ENCODE measurements at places on chromosomes 1 and 21.

DNA sequence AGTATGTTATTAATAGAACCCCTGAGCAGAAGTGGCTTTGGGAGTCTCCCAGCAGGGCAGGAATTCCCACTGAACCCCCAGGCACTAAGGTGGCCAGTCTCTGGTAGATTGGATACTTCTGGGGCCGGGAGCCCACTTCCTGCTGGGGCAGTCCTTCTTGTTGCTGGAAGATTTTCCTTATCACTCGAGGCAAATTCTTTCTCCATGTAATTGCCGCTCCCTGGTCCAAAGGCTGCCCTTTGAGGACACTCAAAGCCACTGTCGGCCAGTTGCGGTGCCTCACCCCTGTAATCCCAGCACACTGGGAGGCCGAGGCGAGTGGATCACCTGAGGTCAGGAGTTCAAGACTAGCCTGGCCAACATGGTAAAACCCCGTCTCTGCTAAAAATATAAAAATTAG, 22.6 kb upstream of the TNFRSF1B start:
- no peak for DNase-seq

DNA sequence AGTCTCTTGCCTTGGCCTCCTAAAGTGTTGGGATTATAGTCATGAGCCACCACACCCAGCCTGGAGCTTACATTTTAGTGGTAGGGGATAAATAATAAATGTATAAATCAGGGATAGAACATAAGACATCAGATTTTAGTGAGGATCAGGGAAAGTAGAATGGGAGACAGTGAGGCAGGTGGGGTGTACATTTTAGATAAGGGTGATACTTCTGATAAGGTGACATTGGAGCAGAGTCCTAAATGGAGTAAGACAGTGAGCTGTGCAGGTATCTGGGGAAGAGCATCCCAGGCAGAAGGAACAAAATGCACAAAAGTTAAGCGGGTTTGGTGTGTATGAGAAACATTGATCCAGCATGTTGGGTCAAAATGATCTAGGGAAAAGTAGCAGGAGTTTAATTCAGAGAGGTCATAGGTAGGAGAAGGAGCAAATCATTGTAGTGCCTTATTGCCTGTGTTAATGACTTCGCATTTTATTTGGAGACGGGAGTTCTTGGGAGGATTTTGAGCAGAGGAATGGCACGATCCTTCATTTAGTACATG, 11.1 kb downstream of the EPB41 start:
- DNase-seq, result no peak

DNA sequence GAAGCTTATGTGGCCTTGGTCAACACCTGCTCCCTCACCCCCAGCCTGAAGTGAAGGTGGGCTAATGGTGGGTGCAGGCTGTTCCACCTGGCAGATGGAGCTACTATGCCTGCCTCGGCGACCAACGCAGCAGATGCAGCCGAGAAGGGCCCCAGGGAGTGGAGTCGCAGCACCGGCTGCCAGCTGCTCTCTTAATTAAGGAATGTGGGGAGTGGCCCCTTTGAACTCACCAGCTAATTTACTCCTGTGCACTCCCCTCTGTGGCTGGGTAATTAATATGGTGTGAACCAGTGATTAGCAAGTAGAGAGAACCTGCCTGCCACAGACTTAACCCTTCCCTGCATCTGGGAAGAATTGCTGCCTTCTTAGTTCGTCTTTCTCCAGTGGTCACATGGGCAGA, 3.3 kb upstream of the SLAMF8 start:
- DNase-seq, result no peak

DNA sequence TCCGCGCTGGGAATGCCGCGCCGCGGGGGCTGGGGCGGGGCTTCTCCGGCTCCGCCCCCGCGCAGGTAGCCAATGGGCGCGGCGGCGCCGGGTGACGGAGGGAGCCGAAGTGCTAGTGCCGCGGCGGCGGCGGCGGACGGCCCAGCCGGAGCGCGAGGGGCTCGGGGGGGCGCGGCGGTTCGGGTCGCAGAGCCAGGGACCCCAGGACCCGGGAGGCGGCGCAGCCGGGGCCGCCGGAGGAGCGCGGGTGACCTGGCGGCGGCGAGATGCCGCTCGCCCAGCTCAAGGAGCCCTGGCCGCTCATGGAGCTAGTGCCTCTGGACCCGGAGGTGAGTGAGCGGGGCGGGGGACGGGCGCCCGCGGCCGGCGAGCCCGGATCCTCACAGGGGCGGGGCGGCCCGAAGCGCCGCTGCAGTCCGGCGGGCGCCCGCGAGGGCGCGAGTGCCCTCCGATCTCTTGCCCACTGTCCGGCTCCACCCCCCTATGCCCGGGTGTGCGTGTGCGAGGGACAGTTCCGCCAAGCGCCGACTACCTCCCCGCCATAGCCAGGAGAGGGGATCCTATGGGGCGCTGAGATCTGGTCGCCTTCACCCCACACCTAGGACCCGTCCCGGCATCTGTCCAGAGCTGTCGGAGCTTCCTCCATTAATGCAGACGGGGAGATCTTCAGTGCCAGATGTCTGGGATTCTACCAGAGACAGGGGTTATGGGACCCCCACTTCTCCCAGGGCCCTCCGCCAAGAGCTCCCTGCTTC, at the start of gene RPS6KA1:
TSS of gene RPS6KA1 (plus strand) at position 107 of the 755 bp plus-strand sequence. CDS start at position 267, 160 bp downstream.
- DNase-seq, result peak; percentile 75

GRCh38 chr21:46585191-46585953, 19.5 kb downstream of the S100B start:
- no peak for DNase-seq

- DNase-seq, result no peak
Measured at GRCh38 chr1:31757989-31758388, 6.2 kb downstream of the ADGRB2 start.

DNA sequence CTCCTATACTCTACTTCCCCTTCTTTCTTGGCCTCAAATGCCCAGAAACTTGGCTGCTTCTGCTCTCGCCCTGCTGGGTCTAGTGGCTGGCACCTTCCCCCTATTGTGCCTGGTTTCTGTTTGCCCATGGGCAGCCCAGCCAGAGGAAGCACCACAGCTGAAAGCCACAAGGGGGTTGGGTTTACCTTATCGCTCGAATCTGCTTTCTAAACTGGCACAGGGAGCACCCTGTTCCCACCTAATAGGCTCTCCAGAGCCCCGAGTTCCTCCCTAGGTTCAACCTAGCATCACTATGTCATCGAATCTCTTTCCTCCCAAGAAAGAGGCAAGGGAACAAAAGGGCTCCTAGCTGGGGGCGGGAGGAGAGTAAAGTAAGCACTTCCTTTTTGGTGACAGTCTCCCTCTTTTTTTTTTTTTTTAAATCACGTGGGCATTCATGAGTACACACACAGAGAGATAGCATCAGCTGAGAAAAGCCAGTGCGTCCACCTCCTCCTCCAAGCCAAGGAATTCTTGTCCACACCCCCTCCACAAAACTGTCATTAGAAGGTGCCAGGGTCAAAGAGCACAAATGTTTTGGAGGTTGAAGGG, 72.8 kb downstream of the PLEKHA6 start:
- DNase-seq, result no peak

- no peak for DNase-seq
Measured at GRCh38 chr1:119298687-119299303, 69.8 kb upstream of the HAO2 start.

DNA sequence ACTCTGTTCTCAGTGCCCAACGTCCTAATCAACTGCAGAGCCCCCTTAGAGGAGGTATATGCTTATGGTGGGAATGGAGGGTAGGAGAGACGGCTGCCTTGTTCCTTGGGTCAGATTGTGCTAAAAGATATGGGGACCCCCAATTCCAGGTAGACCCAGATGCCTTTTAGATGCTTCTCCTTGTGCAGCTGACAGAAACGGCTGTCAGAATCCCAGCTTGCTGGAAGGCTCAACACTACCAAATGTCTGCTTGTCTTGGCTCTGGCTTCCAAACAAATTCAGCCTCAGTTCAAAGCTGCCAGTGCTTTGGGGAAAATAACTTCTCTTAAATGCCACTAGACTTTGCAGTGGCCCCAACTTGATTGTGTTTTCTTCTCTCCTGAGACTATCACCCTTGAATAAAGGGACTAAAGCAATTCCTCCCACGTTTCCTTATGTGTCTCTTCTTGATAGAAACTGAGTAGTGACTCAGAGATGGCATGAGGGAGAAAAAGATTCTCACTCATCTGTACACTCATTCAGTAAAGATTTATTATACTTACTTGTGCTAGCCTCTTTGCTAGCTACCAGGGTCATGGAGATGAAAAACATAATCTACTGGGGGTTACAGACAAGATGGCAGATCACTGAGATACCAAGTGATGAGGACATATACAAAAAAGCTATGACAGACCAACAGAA, 3.4 kb upstream of the RNF19B start:
- no peak for DNase-seq

- no peak for DNase-seq
Measured at GRCh38 chr1:160260406-160261382, 1.7 kb downstream of the DCAF8 start.

GRCh38 chr1:240683576-240683975, 71.6 kb upstream of the GREM2 start:
- no peak for DNase-seq

DNA sequence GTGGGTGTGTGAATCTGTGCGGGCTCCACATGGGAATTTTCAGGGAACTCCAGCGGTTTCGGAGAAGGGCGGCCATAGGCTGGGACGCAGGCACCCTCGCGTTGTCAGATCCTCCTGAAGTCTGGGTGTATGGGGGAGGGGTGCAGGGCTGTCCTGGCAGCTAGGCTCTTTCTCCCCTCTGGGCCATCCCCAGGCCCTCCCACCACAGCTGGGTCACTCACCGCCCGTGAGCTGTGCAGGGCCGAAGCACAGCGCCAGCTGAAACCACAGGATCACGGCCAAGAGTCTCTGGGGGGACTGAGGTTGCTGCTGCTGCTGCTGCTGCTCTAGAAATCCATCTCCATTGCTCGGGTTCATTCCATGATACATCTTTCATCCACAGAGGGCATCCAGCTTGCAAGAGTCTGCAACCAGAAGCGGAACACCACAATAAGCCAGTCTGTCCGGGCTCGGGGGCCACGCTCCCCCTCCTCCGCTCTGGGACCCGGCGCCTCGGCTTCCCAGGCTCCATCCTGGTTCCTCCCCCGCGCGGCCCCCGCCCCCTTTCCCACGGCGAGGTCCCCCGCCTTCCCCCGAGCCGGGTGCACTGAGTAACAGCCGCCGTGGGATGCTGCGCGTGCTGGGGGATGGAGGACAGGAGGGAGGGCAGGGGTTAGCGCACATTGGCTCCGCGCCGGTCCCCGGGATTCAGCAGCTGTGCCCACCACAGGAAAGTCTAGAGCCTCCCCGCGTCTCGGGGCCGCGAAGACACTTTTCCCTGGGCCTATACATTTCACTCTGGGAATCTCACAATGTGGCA, 720 bp downstream of the SUSD4 start:
- peak; percentile 63 for DNase-seq

DNA sequence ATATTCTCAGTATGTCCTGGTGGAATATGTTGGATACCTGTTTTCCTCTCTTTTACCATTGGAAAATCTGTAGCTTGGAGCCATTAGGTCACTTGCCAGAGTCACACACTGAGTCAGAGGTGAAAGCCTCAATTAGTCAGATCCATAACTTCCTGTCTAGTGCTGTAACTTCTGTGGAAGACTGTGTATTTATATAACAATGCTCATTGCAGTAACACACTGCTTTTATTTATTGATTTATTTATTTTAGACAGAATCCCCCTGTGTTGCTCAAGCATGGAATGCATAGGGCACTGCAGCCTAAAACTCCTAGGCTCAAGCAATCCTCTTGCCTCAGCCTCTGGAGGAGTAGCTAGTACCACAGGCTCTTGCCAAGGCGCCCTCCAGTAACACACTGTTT, 1.3 kb upstream of the DOCK7 start:
- no peak for DNase-seq

DNA sequence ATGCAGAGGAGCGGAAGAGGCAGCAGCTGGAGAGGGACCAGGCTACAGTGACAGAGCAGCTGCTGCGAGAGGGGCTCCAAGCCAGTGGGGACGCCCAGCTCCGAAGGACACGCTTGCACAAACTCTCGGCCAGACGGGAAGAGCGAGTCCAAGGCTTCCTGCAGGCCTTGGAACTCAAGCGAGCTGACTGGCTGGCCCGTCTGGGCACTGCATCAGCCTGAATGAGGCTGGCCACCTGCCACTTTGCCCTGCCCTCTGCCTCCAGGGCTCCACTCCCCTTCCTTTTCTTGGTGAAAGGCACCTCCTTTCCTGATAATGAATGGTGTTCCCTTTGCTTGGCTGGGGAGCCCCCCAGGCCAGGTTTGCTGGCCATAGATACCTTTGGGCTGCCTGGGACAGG, 3.3 kb upstream of the HMGN2 start:
- DNase-seq, result no peak

- DNase-seq, result peak; percentile 87
Measured at GRCh38 chr1:9233241-9233941, 1.2 kb upstream of the H6PD start.

GRCh38 chr21:41839387-41840000, 39.6 kb downstream of the PRDM15 start:
- no peak for DNase-seq

DNA sequence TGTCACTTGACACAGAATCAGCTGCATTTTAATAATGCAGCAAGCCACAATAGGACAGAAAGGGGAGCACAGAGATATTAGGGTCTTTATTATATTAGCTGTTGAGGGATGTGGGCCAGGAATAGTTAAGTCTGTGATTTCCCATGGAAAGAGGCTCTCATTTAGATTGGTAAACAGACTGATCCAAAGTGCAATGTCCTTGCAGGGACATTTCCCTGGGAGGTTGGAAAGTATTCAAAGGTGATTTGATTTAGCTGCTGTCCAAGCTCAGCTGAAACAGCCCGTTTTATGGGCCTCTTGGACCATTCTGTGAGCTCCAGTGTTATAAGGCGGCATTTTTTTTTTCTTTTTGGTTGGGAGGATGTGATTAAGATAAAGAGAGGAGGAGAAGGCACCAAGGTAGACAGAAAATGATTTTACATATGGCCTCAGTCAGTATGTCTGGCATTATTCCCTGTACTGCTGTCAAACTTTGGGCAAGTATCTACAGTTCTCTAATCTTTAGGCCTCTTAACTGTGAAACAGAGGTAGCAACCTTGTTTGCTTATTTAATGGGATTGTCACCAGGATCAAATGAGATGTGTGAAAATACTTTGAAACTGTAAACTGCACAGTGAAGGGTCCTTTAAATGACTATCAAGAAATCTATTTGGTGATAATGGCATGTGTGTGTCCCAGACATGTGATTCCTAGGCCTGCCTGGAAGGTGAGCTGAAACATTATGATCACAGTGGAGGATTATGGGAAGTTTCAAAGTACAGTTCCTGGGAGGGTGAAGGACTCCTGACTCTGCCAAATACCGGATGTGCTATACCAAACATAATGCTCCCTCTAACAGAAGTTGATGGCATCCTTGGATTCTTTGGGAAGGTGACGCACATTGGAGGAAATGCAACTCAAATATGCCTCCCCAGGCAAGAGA, 62.2 kb downstream of the NOS1AP start:
- no peak for DNase-seq

All from ovary (tissue), 10 donors.